Ammon's horn (tissue), 1 donor: ENCODE measurements at places on chromosomes 6 and 20.

GRCh38 chr6:166691199-166691598 lies 64.1 kb upstream of the RPS6KA2 start:
- no peak for DNase-seq

DNA sequence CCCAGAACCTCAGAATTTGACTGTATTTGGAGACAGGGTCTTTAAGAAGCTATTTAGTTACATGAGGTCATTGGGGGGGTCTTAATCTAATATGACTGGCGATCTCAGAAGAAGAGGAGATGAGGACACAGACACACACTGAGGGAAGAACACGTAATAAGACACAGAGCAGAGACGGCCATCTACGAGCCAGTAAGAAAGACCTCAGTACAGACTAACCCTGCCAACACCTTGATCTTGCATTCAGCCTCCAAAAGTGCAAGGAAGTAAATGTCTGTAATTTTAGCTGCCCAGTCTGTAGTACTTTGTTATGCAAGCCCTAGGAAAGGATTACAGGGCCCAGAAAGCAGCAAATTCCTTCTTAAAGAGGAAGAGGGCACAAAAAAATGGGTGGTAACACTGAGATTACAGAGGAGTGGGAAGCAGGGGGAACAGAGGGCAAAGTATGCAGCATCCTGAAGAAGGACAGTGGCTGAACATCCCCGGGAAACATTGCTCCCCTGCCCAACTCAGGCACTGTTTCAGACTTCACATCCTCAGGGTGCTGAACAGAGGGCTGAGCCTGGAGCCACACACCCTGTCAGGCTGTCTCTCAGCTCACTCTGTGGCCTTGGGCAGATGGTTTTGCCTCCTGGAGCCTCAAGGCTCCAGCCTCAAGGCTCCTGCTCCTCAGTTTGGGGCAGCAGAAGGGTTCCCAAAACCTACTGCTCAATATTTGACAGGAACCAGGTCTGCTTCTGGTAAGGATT lies 27.9 kb upstream of the SIRPG start:
- DNase-seq, result no peak

DNA sequence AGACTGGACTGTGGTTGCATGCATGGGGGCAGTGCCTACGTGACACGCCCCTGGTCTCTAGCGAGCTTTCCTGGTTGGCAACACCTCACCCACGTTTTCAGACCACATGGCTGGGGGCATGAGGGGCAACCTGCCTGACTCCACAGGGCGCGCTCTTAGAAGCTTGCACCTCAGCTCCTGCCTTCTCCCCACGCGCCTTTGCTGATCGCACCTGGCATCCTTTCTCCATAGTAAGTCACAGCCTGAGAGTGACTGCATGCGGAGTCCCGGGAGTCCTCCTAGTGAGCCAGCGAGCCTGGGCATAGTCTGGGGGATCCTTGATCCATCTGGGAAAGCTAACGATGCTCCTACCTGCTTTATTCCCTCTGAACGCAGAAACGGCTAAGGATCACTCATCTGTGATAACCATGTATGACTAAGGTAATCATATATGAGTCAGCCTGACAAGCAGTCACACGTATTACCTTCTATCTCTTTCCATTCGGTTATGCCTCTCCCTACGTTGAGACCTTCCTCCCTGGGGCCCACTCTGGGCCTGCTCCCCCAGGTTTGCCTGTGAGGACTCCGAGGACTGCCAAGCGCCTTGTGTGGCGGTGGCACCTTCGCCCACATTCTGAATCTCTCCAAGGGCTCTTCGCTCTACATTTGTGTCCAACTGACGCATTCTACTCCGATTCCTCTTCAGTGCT lies 4.5 kb downstream of the TCFL5 start:
- no peak for DNase-seq

DNA sequence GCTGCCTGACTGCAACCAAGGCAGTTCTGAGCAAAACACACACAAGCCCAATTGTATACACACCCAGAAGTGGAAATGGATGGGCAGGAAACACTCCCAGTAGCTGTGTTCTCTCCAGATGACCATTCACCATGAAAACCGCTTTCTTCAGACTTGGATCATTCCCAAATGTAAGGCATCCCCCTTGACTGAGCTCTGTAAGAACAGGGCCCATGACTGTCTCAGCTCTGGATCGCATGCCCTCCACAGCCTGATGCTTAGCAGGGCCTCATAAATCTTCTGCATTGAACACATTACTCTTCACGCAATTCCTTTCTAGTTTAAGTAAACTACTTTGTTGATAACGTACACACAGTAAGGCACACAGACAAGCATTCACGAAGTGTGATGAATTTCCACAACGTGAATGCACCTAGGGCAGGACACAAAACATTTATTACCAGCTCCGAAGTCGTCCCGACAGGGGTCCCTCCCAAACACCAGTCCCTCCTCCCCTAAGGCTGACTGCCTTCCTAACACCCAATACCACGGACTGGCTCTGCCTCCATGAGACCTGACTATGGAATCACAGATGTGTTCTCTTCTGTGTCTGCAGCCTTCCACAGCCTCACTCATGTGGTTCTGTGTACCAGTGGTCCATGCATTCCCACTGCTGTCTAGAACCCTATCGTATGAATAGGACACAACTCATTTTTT lies 31.7 kb downstream of the BMP7 start:
- DNase-seq, result no peak

DNA sequence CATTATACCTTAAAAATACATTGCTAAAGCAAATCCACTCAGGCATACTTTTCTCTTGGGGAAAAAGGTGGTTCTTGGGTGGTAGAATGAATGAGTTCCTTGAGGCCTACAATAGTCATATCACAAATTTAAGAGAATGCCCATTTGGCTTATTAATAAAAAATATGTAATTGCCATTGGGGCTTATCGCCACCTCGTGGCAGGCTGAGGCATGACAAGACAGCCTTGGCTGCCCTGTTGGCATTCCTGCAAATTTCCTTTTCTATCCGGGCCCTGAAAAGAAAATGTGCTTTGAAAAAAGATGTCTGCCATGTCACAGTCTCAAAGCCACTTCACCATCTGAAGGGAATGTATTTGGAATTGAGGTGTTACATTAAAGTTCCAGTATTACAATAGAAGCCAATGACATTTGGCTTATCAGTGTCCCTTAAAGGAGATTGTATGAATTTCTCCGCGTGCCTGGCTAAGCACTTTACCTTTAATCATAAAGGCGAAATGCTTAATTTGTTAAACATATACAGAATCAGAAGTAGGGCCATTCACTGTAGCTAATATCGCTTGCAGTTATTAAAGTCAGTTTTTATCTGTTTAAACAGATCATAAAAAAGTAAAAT lies 188.3 kb upstream of the ZFP64 start:
- no peak for DNase-seq

DNA sequence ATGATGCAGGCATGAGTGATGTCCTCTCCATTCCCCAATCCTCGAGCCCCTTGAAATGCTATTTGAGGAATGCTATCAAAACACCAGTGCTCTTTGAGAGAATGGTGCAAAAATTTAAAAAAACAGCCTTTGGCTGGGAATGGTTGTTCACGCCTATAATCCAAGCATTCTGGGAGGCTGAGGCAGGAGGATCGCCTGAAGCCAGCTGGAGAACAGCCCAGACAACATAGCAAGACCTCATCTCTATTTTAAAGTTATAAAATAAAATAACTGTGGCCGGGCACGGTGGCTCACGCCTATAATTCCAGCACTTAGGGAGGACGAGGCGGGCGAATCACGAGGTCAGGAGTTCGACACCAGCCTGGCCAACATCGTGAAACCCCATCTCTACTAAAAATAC lies 4.2 kb upstream of the VARS1 start:
- DNase-seq, result no peak

- DNase-seq, result no peak
Observed at GRCh38 chr20:48019496-48019895, 234.2 kb upstream of the SULF2 start.

DNA sequence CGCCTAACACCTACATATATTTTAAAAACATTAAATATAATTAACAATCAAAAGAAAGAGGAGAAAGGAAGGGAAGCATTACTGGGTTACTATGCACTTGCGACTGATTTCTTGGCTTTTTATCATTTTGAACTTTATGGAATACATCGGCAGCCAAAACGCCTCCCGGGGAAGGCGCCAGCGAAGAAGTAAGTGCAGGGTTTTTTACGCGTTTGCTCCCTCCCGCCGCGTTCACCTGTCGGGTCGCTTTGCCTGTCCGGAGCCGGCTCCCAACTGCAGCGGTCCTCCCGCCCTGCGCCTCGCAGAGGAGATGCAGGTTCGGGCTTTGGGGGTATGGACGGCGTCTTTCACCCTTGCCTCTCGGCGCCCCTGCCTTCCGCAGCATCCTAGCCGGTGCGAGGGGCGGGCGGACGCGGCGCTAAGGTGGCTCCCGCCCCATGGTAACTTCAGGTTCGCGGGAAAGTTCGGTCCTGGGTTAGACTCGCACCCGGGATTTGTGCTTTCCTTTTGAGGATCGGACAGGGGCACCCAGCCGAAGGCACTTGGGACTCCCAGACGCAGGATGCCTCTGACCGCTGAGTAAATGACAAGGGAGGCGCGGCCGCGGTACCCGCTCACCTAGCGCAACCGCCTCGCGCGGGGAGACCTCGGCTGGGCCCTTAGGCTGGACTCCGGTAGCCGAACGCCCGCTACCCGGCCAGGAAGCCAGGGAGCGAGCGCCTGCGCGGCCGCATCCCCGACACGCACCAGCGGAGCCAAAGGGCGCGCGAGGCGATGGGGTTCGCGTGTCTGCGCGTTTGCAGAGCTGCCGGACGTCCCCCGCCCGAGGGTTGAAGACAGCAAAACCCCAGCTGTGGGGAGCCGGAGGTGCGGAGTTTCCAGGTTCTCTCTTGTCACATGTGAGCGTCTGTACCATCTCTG lies 891 bp downstream of the RSPO3 start:
- no peak for DNase-seq

GRCh38 chr20:51353491-51353890 lies 189.0 kb downstream of the NFATC2 start:
- no peak for DNase-seq

- no peak for DNase-seq
Observed at GRCh38 chr6:74579047-74579446, 626.8 kb downstream of the COL12A1 start.
